ENCODE measurements at places on chromosomes 2 and 18. TPM values are rescaled to one million over a fixed set of nuclear protein-coding genes. Genes with fewer than 3 reads are reported as not detected.

Gene SERPINB3
- total RNA-seq = not detected

Gene OTOF
- total RNA-seq = 0.08 TPM

Gene CASP10
- total RNA-seq = 6.8 TPM

Gene ASTL
- not detected for total RNA-seq

DNA sequence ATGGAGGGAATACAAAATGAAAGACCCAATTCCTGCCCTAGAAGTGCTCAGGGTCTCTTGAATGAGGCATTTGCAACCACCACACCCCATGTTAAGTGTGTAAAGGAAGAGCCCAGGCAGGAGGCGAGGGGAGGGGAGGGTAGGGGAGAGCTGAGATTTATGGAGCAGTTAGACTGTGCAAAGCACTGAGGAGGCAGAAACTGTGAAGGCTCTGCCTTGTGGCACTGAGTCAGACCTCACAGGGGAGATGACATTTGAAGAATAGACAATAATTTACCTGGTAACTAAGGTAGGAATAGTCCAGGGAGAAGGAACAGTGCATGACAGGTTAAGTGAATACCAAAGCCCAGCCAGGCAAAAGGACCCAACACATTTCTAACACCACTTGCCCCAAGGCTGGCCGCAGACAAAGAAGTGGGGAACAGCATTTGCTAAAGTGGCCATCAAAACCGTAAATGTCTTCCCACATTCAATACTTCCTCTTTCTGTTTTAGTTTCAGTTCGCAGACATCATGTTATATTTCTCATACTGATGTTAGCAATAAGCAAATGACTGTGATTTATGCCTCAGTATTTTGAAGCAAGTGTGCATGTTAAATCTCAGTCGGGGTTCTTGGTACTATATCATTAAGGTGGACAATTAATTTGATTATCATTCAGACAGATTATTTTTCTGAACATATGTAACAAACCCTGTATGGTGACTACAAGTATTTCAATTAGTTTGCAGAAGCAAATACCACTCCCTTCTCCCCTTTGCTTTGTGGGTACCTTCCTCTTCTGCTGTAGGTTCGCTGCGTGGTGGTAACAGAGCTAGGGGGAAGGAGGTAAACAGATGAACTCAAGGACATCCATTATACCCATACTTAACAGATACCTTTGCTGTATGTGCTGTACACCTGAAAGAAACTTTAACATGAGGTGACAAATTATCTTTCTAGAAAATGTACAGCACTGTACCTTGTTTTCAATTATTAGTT is 27.5 kb downstream of the CDH20 start:
- H3K4me1 ChIP-seq = no peaks in the 10 kb centered on the region
- no peaks in the 10 kb centered on the region for H3K36me3 ChIP-seq
- H3K27ac ChIP-seq = no peak overlapping the region
- H3K27me3 ChIP-seq = no peaks in the 10 kb centered on the region

GRCh38 chr2:214035091-214035852 is 375.6 kb upstream of the VWC2L start:
- DNase-seq = no peak
- no peak overlapping the region for H3K4me3 ChIP-seq
- H3K4me1 ChIP-seq = no peaks in the 10 kb centered on the region
- H3K27me3 ChIP-seq = no peaks in the 10 kb centered on the region
- no peak overlapping the region for H3K27ac ChIP-seq

GRCh38 chr18:37563931-37564392 is 1.6 kb downstream of the CELF4 start:
- no peak overlapping the region for H3K4me3 ChIP-seq
- H3K4me1 ChIP-seq = no peaks in the 10 kb centered on the region
- no peaks in the 10 kb centered on the region for H3K36me3 ChIP-seq
- no peak overlapping the region for H3K27ac ChIP-seq
- no peak for DNase-seq

GRCh38 chr2:95317665-95318425 is 20.7 kb downstream of the KCNIP3 start:
- H3K27me3 ChIP-seq = no peaks in the 10 kb centered on the region
- DNase-seq = no peak
- H3K4me1 ChIP-seq = no peaks in the 10 kb centered on the region
- H3K36me3 ChIP-seq = no peaks in the 10 kb centered on the region
- no peak overlapping the region for H3K4me3 ChIP-seq

GRCh38 chr2:14944562-14945346 is 312.2 kb downstream of the LRATD1 start:
- no peaks in the 10 kb centered on the region for H3K36me3 ChIP-seq
- H3K4me3 ChIP-seq = no peak overlapping the region
- H3K27ac ChIP-seq = no peak overlapping the region
- no peak for DNase-seq
- no peaks in the 10 kb centered on the region for H3K27me3 ChIP-seq
- no peaks in the 10 kb centered on the region for H3K4me1 ChIP-seq

- DNase-seq = no peak
- H3K4me3 ChIP-seq = no peak overlapping the region
- H3K4me1 ChIP-seq = no peaks in the 10 kb centered on the region
- H3K36me3 ChIP-seq = no peaks in the 10 kb centered on the region
- H3K27me3 ChIP-seq = no peaks in the 10 kb centered on the region
Measured at GRCh38 chr2:234401426-234401825, 95.5 kb downstream of the ARL4C start.

DNA sequence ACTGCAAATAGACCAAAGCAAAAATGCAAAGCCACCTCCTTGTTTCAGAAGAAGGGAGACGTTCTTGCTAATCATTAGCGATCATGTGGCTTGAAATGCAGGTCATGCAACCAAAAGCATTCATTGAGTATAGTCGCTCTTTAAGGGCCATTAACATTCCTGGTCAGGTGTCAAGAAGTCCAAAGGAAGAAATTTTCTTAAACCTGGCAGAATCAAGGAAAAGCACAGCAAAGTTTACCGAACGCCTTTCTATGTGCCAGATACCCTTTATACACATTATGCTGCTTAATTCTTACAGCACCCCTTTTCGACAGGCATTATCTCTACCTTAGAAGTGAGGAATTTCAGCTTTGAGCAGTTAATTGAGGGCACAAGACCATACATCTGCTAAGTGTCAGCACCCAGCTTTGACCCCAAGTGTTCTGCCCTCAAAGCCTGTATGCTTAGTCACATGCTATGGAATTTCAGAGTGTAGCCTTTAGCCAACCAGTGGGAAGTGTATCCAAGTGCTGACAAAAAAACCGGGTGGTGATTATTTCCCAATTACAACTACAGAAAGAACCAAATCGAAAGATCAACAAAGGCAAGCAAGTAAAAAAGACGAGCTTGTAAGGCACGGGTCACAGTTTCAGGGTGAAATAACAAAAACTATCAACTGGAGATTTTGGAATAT is 70.8 kb downstream of the EPHA4 start:
- DNase-seq = no peak
- no peaks in the 10 kb centered on the region for H3K4me1 ChIP-seq
- no peaks in the 10 kb centered on the region for H3K27me3 ChIP-seq
- H3K36me3 ChIP-seq = no peaks in the 10 kb centered on the region
- no peak overlapping the region for H3K4me3 ChIP-seq

- no peaks in the 10 kb centered on the region for H3K36me3 ChIP-seq
- DNase-seq = no peak
- H3K27ac ChIP-seq = peak overlapping the region; percentile 76
Measured at GRCh38 chr2:55134316-55134706, 84.1 kb upstream of the RTN4 start.

GRCh38 chr2:112577756-112578155 is 6.7 kb upstream of the CHCHD5 start:
- H3K4me1 ChIP-seq = no peaks in the 10 kb centered on the region
- no peak overlapping the region for H3K4me3 ChIP-seq
- H3K27me3 ChIP-seq = no peaks in the 10 kb centered on the region
- no peak for DNase-seq

- H3K36me3 ChIP-seq = no peaks in the 10 kb centered on the region
- H3K27me3 ChIP-seq = no peaks in the 10 kb centered on the region
- DNase-seq = no peak
- H3K27ac ChIP-seq = no peak overlapping the region
Measured at GRCh38 chr2:60972889-60973656, 44.4 kb upstream of the PEX13 start.

All from right atrium auricular region (tissue), 2 donors.